ENCODE measurements at places on chromosomes 6 and 20.

DNA sequence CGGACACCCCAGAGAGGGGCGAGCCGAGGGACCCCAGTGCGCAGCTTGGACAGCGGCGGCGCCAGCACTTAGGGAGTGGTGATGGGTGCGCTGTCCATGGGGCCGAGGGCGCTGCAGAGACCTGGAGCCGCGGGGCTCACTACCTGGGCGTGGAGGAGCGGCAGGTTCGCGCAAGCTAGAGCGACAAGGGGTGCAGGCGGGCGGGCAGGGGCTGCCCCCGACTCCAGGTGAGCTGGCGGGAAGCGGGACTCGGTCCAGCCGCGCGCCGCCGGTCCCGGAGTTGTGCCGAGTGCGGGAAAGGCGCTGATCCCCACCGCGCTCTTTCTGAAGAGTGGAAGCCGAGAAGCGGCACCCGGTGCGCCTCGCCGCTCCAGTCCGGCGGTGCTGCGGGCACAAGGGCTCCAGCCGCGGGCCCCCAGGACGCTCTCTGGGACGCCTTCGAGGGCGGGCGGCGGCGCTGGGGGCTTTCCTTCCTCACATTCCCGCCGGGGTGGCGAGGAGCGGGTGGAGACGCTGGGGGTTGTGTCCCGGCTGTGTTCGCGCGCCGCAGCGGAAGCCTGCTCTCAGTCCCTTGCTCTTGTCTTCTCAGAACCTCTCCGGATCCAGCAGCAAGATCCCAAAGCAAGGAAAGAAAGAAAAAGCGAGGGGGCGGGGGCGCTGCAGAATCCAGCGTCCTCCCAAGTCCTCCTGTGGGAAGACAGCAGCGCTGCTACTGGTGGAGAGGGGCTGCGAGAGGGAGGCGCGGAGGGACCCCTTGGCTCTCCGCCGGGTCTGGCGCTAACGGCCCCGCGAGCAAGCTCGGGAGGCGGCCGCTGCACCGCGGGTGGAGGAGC, at the start of gene B3GAT2:
B3GAT2 (minus strand) TSS at position 610 of the 833 bp plus-strand sequence. CDS start 631 bp downstream, outside the sequence.
- DNase-seq, result peak; percentile 9

DNA sequence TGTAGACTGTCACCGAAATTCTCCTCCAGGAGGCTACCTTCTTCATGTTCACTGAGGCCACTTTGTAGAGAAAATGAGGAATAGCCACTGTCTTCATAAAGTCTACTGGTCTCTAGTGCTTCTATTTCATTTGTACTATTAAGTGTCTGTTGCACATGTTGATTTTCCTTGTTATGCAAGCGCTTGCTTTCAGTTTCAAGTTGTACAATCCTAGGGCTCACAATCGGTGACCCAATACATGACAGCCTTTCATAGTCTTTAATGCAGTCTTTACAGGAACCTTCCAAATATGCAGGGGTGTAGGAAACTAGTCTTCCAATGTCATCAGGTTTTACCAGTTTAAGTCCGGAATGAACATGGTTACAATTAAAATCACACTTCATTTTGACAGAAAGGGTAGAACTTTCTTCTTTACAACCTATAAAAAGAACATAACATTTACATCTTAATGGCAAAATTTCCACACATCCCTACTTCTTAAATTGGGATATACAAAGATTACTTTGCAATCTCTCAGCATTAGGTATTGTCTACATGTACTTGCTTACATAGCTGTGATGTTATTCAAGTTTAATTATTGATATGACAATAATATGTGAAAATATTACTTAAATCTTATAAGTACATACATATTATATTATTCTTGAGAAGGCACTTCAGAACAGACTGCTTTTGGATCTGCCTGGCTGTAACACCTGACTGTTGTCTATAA, 7.5 kb downstream of the FBXO5 start:
- no peak for DNase-seq

DNA sequence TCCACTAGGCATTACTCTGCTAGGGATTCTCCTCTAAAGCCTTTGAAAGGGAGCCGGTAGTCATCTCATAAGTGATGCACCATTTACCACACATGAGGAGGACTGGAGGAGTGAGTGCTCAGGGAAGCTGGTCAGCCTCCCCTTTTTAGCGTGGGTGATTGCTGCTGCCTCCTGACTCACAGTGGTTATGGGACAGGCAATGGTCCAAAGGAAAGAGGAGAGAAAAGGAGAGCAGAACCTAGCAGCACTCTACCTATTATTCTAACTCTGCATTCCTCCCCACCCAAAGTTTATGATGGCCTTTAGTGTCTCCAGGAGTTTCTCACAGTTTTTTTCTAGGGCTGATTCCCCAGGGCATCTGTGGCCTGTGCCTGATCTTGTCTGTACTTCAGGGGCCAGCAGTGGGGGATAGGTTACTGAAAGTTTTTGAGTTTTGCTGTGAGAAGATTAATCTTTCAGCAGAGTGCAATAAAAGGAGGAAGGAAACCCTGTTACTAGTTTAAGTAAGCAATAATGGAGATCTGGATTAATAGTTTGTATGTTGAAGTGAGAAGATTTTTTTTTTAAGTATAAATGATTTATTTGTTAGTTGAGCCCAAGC, 36.4 kb upstream of the GCLC start:
- DNase-seq, result no peak

- DNase-seq, result no peak
These were observed 249.7 kb downstream of the TTLL2 start for GRCh38 chr6:167574431-167575151.

DNA sequence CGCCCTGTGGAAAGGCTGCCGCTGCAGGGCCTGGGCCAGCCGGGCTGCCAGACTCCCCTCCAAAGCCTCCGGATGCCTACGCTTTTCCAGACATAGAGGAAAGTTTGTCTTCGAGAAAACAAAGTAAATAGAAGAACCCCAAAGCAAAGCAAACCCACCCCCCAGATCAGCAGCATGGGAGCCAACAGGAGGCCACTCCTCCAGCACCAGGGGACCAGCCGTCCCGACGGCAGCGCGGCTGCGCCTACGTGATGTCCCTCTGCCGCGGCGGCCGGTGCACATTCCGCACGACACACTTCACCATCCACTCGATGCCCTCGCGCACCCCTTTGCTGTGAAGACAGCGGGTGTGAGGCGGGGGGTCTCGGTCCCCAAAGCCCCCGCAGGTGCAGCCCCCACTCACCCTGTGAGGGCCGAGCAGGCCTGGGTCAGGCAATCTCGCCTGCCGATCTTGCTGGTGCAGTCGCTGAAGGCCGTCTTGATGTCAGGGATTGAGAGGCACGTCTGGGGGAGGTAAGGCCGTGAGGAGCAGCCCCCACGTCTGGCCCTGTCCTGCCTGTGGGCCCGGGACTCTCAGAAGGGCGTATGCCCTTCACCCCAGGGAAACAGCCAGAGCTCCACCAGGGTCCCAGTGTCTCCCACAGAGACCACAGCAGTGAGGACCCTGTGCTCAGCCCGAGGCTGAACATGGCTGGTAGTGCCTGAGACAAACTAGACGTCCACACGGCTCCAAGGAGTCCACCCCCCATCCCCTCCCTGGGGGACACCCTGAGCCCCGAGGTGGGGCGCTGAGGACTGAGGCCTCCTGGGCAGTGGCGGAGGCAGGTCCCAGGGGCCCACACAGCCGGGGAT, 4.0 kb downstream of the TNFRSF6B start:
- DNase-seq, result no peak

GRCh38 chr6:73264446-73264845, 1.4 kb upstream of the KHDC1 start:
- no peak for DNase-seq

DNA sequence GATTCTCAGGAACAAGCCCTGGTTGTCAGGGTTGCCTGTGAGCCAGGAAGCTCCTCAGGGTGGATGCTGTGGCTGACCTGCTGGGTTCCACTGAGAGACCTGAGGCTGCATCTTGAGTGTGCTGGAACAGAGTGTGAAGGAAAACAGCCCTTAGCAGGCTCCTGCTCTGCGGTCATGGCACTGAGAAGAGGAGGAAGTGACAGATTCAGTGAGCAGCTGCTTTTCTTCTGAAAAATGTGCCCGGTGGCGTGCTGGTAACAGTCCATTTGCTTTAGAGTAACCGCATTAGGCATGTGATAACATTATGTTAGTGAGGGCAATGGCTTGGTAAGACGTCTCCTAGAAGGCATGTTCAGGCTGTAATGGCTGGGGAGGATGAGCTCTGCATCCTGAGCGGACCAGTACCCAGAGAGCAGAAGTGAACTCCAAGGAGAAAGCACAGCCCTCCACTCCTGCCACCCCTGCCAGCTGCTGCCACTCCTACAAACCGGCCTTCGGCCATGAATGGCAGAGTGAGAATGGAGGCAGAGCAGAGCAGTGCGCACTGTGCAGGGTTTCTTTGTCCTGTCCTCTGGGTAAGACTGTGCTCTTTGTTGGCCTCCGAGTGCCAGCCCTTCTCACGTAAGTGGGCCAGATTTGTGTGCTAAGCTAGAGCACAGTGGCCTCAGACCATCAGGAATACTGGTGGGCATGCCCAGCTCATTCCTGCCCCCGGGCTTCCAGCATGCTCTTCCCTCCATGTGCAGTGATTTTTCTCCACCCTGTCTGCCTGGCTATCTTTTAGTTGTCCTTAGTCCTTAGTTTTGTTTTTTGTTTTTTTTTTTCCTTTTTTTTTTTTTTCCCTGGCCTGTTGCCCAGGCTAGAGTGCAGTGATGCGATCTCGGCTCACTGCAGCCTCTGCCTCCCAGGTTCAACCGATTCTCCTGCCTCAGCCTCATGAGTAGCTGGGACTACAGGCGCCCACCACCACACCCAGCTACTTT, 98.1 kb upstream of the VSTM2L start:
- DNase-seq, result peak; percentile 87

DNA sequence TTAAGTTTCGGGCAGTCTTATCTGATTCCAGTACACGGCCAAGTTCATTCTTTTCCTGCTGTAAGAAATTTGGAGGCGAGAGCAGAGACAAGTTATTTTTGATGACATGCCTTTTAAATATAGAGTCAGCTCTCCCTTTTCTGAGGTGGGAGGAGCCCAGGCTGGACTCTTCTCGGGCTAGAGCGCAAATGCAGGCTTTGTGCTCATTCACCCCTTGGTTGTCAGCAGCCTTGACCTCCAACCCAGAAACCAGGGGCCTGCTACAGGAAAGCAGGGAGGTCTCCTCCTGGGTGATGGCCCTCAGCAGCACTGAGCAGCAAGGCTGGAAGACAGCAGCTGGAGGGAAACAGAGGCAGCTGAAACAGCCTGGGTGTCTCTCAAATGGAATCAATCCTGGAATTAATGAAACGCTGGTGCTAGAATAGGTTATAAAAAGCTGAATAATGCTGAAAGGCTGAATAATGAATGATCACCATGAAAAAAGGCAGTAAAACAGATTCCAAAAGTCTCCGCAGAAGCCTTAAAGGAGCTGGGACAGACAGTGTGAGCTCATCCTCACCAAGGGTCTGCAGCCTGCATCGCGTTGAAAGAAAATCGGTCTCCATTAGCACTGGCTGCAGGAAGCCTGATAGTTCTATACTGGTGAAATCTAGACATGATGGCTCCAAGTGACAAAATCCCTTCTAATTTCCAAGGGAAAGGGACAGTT, 28.2 kb upstream of the ECI2 start:
- no peak for DNase-seq

DNA sequence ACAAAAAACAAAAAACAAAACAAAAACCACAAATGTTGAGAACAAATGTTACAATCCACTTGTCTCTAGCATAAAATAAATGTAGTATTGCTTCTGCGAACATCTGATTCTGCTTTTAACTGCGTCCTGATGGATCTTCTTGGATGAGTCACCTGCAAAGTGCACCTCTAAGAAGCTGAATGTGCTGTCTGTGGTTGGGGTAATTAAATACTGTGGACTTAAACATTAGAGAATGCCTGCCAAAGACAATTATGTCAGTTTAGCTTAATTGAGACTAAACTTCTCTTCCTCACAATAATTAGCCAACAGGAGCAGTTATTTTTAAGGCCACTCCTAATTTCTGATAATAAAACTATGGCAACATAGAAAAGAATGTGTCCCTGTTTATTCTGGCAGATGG, 253.4 kb downstream of the PHACTR1 start:
- no peak for DNase-seq

- no peak for DNase-seq
These were observed 6.6 kb downstream of the CTSA start for GRCh38 chr20:45897692-45898091.

DNA sequence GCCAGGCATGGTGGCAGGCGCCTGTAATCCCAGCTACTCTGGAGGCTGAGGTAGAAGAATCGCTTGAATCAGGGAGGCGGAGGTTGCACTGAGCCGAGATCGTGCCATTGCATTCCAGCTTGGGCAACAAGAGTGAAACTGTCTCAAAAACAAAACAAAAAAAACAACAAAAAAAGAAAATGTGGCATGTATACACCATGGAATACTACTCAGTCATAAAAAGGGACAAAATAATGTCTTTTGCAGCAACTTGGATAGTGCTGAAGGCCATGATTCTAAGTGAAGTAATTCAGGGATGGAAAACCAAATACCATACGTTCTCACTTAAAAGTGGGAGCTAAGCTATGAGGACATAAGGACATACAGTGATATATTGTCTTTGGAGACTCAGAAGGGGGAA, 96.3 kb downstream of the MYB start:
- no peak for DNase-seq

- DNase-seq, result no peak
These were observed 111.9 kb upstream of the FOXQ1 start for GRCh38 chr6:1200081-1200408.

- no peak for DNase-seq
These were observed 249.1 kb upstream of the PREP start for GRCh38 chr6:105651969-105652368.

DNA sequence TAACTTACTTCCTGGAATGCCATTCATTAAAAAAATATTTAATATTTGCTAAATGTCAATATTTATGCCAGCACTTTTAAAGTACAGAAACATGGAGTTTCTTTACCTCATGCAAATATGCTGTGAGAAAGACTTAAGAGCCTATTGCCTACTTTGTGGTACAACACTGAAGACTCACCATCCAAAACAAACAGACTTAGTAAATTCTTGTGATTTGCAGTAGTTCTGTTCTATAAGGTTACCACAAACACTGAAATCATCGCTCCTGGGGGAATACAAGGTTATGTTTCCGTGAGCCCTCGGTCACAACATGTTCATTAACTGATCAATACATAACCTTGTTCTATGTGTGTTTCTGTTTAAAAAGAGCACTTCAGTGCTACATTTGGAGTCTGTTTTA, 78.3 kb downstream of the ATG5 start:
- peak; percentile 21 for DNase-seq

DNA sequence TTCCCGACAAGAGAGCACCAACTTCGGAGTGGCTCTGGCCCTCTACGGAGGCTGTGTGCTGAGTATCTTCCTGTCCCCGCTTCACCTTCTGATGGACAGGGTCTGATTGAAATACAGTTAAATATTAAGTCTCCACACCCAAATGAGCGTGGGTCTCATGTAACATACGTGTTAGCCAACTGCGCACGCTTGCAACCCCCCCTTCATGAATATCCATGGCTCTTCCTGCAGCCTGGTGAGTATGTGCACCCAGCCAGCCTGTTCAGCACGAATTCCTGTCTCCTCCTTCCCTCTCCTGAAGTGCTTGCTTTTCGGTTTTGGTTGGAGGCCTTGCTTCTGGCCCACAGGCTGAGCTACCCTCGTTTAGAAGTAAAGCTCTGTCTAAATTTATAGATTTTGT, 102.9 kb upstream of the FRMD1 start:
- DNase-seq, result no peak
